ENCODE measurements at places on chromosomes 1 and 21.

DNA sequence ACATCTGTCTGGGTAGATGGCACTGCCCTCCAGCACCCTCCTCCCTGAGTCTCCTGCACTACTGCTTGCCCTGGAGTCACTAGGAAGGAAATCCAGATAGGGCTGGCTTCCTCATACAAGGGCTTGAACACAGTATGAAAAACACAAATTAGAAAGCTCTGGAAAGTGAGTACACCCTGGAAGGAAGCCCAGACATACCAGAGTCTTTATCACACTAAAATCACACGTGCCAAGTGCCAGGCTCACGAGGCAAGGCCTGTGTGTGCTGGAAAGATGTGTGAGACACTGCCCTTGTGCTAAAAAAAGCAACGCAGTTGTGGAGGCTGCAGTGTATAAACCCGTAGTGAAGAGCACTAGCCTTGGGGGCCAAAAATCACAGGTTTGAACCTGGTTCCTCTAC, 28.3 kb upstream of the S100A7 start:
- DNase-seq, result no peak

GRCh38 chr1:35126546-35126945, 47.4 kb downstream of the ZMYM1 start:
- DNase-seq, result no peak

- DNase-seq, result no peak
Measured at GRCh38 chr1:43902058-43902831, 31.4 kb upstream of the ARTN start.

- no peak for DNase-seq
Measured at GRCh38 chr1:92085727-92086126, 5.6 kb downstream of the BTBD8 start.

DNA sequence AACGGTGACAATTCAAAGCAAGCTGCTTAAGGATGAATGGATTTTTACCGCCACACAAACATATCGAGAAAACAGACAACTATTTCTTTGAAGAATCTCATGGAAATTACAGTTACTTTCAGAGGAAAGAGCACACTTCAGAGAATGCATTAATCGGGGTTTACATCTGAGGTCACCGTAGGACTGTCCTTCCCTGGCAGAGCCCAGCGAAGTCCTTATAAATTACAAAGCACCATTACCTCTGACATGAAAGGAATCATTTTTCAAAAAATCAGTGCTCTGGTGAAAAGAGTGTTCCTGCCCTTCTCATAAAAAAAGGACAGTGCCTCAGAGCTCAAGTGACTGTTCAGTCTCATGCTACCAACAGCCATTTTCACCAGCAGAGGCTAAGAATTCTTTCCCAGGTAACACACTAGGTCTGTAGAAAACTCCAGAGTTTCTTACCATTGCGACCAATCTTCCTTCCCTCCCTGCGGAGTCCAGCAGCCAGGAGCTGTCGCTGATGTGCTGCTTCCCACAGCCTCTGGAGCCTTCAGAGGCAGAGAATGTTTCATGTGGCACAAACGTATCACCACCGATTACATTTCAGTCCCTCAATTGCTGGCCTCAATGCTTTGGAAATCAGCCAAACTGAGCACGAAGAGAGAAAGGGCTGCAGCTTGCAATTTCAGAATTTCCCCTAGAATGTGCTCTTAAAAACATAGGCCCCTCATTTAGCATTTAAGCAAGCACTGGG, 75.4 kb downstream of the PLD5 start:
- DNase-seq, result no peak
